ENCODE measurements at places on chromosomes 6 and 20.
A peak's percentile ranks its signal among the peaks of the same experiment; 100 is the strongest.

- peak; percentile 90 for DNase-seq
These were observed 46.2 kb upstream of the ZNF184 start for GRCh38 chr6:27518881-27519795.

DNA sequence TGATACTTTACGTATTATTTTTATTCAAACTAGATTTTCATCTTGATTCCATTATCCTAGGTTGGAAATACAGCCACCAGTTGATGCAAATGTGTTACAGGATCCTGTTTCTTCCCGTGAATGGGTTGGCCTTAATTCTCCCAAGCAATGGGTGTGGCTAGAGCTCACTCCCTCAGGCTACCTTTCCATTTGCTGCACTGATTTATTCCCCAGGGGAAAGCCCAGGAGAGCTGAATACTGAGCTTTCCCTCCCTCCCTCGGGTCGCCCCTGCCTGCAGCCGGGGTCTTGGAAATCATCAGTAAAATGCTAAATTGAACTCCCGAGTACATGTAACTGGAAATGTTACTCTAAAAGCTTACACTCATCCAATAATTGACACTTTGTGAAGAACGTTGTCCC, 9.9 kb downstream of the SMOC2 start:
- DNase-seq: no peak

DNA sequence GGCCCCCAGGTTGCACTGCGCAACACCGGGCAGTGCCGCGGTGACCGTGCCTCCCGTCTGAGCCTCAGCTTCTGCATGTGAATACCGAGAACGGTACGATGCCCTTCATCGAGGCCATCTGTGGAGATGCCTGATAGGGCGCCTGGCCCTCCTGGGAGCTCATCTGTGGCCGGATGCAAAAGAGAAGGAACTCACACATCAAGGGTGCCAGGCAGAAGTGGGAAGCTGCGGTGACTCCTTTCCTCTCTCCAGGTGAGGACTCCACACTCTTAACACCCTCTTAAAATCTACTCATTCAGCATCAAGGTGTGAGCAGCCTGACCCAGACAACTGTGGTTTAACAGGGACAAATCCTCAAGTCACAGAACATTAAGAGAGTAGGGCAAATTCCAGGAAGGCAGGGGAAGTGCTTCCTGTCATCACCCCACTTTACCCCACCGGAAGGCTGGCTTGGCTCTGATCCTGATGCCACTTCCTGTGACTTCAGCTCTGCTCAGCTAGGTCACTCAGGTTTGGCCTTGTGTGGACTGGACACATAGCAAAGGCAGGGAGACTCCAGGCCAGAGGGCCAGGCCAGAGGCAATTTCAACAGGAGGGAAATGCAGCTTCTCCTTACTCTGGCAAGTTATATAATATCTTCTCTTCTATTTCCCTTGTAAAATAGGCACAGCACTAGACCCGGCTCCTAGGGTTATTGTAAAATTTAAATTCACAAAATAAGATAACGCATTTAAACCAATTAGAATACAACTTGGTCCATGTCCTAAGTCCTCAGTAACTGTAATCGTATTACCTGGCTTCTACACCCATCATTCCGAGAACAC, 69.4 kb downstream of the CPNE5 start:
- peak; percentile 46 for DNase-seq

GRCh38 chr6:21259660-21260059, 333.9 kb upstream of the SOX4 start:
- DNase-seq: no peak

DNA sequence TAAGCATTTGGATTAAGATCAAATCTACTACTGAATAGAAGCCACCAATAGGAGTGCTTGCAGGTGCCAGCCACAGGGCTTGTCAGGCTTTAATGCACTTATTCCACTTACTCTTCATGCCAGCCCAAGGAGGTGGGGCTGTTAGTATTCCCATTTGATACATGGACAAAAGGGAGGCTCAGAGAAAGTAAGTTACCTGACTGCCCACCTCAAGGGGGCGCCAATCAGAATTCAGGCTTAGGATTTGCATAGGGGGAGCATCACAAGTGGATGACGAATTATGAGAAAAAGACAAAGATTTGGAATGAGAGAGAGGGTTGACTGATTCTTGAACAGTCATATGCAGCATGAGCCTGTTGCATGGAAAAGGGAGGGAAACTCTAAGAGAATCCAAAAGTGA, 188.4 kb upstream of the TSHZ2 start:
- peak; percentile 16 for DNase-seq

GRCh38 chr6:16688984-16689636, 72.2 kb downstream of the ATXN1 start:
- no peak for DNase-seq

- no peak for DNase-seq
These were observed 13.7 kb downstream of the PHF3 start for GRCh38 chr6:63649269-63649668.

DNA sequence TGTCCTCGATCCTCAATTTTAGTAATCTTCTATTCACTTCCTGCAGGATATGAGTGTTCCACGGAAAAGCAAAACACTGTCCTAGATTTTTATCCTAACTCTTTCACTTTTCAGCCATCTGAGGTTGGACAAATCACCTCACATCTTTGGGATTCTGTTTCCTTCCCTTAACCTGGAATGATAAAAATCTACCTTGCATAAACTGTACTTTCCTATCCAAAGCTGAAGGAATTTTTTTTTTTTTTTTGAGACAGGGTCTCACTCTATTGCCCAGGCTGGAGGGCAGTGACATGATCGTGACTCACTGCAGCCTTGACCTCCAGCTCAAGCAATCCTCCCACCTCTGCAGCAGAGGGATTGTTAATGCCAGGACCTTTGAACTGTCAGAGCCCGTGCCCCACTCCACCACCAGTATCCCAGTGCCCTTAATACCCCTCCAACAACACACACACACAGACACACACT, 20.5 kb downstream of the CAPN11 start:
- no peak for DNase-seq

GRCh38 chr6:81293896-81294295, 458.6 kb downstream of the TENT5A start:
- no peak for DNase-seq

DNA sequence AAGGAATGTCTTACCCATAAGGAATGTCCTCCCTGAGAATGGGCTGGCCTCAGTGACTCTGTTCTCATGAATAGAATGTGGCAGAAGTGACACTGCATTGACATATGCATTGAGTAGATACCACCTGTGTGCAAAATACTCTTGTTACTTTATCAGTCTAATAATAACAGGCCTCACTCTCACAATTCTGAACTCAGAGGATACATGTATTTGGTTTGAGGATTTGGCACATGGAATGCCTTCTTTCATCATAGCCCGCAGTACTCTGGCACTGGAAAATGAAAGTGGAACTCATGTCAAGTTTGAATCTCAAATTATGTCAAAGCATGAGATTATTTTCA, 52.9 kb upstream of the PLCB4 start:
- no peak for DNase-seq

- DNase-seq: no peak
These were observed 85.4 kb downstream of the GRIK2 start for GRCh38 chr6:101478891-101479290.

- no peak for DNase-seq
These were observed 64.0 kb upstream of the CEP85L start for GRCh38 chr6:118715376-118715775.

DNA sequence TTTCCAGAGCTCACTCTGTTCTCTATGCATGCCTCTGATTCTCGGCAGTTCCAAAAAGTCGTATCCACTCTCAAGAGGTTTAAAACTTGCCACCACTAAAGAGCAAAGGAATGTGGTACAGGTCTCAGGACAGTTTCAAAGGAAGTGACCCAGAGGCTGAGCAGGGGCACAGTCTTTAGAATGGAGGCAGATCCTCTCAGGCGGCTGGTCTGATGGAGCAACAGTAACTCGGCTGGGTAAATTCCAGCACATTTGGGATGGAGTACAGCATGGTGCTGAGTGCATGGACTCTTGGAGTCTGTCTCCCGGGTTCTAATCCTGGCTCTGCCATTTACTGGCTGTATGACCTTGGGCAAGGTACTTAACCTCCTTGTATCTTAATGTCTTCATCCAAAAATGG, 88.1 kb upstream of the BACH2 start:
- DNase-seq: no peak

GRCh38 chr6:56359201-56359899, 112.0 kb upstream of the COL21A1 start:
- peak; percentile 82 for DNase-seq

DNA sequence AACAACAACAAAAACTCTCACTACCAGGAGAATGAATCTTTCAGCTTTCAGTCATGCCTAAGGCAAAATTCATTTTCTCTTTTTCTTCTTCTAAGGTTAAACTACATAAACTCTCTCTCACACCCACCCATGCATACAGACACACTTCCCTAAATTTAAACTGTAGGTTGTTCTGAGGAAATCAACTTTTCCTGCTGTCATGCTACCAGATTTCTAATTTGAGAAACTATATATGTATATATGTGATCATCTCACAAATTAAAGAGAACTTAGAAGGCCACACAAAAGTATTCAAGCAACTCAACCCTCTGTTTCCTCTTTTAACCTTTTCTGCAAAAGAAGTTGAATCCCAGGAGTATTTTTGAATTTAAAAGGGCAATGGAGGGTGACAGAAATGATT, 532.5 kb downstream of the KIF16B start:
- no peak for DNase-seq

GRCh38 chr20:47188540-47188939, 168.0 kb downstream of the ZMYND8 start:
- no peak for DNase-seq

DNA sequence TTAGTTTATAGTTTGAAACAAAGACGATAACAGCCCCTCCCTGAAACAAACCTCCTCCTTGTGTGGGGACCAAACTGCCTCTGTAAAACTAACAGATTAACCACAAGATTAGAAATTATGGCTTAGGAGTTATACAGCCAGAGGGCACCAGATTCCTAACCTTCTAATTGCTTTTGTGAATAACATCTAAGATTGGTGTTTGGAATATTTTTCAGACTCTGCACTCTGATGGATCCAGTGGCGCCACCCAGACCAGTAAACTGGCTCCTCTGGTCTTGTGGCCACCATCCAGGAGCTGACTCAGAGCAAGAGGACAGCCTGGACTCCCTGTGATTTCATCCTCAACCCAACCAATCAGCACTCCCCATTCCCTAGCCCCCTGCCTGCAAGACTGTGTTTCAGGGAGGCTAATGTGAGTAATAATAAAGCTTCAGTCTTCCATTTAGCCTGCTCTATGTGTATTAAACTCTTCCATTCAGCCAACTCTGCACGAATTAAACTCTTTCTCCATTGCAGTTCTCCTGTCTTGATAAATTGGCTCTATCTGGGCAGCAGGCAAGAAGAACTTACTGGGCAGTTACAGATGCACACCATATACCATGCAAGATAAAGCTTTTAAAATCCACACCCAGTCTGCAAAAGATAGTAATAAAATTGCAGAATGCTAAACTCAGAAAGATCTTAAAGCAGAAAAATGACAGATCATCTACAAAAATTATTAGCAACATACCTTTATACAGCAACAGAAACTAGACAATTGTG, 58.5 kb upstream of the SLC22A16 start:
- DNase-seq: no peak

- no peak for DNase-seq
These were observed 21.7 kb upstream of the BHLHE23 start for GRCh38 chr20:63028461-63028921.

DNA sequence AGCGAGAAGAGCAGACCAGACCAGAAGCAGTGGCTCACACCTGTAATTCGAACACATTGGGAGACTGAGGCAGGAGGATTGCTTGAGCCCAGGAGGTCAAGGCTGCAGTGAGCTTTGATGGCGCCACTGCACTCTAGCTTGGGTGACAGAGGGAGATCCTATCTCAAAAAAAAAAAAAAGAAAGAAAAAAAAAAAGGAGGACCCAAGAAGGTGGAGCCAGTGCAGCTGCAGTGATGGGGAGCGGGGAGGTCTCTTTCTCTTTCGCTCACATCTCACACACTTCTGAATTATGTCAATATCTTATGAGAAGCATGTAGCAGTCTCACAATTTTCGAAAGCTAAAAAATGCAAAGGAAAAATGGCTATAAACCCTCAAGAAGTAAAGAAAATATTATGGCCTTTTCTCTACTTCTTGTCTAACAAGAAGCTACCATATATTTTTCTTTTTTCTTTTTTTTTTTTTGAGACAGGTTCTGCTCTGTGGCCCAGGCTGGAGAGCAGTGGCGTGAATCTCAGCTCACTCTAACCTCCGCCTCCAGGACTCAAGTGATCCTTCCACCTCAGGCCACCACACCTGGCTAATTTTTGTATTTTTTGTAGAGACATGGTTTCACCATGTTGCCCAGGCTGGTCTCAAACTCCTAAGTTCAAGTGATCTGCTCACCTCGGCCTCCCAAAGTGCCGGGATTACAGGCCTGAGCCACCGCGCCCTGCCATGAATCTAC, 3.8 kb upstream of the SPO11 start:
- DNase-seq: no peak

DNA sequence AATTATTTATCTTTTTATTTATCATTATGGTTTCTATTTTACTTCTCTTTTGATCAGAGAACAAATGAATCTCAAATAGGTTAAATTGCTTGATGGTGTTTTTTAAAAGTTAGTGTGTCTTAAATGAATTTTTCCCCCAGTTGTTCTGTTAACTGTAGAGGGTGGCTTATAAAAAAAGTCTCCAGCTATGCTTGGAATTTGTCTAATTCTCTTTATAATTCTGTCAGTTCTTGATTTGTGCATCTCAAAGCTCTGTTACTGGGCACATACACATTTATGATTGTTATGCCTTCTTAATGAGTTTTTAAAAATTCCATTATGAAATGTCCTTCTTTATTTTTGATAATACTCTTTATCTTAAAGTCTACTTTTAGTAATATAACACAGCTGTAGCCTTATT, 58.0 kb downstream of the LIN28B start:
- DNase-seq: no peak

DNA sequence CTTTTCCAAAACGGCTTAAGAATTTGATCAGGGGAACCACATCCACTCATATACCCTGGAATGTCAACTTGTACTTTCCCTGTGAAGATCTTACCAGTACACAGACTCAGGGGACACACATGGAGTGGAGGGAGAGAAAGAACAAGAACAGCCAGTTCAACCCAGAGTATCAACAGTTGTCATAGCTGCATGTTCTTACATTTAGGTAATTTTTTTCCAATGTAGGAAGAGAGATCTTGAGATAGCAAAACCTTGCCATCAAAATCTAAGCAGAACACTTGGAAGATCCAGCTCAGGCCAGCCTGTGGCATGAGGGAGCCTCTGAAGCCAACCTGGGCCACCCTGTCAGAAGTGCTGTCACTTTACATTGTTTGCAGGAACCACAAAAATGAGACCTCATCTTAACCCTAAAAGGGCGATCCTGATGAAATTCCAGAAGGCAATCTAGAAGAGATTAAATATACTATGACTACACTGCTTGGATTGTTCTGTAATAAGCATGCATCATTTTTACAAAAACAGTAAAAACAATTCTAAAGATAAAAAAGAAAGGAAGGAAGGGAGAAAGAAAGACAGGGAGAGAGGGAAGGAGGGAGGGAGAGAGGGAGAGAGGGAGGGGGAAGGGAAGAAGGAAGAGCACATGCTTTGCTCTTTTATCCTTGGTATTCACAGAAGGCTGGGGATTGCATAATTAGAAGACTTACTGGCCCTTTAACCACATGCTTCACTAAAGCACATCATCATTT, 124.7 kb upstream of the TCF21 start:
- DNase-seq: no peak

GRCh38 chr6:149435919-149436586, 36.0 kb downstream of the SUMO4 start:
- no peak for DNase-seq

GRCh38 chr6:143441680-143442545, 8.6 kb downstream of the ADAT2 start:
- no peak for DNase-seq

All from GM12865 (cell line).